CD4-positive, alpha-beta T cell treated with Interleukin-17A for 4 hours (primary cell): ENCODE measurements at places on chromosomes 12 and 14.

GRCh38 chr14:29462772-29463171 is 464.9 kb downstream of the PRKD1 start:
- no peak for DNase-seq

DNA sequence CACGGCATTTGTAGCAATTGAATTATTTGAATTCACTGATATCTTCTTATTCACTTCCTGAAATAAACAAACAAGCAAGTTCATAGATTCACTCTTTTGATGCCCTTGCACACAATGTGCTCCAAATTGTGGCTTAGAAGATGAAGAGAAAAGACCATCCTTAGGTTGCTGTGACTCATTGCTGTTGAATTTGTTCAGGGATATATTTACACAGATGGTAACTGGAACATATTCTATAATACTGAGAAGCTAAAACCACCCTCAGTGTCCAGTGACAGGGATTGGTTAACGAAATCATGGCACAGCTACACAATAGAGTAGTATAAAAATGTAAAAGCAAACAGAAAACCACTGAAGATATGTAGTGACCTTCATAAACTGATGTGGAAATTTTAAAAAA is 3.1 kb downstream of the PRB4 start:
- DNase-seq = no peak

DNA sequence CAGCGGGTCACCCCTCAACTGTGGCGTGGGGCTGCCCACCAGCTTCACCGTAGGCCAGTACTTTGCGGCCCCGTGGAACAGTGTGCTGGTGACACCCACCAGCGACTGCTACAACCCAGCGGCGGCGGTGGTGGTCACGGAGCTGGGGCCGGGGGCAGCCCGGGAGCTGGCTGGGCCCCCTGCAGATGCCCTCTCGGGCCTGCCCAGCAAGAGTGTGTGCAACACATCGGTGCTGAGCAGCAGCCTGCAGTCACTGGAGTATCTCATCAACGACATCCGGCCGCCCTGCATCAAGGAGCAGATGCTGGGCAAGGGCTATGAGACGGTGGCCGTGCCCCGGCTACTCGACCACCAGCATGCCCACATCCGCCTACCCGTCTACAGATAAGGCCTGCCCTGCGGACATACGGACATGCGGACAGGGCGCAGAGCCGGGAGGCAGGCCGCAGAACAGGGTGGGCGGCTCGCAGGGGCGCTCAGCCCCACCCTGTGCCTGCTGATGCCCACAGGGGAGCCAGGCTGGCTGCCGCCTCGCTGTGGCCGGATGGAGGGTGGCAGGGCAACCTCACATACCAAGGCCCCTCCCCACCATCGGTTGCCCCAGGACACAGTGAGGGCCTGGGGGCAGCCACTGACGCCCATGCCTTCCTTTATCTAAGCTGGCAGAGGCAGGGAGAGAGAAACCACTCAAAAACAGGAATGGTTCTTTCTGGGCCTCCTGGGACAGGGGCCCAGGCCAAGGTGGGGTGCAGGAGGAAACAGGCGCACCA is 55.5 kb downstream of the FAM222A start:
- DNase-seq = no peak

- DNase-seq = no peak
These were observed 663 bp upstream of the ULK1 start for GRCh38 chr12:131893605-131894312.

GRCh38 chr14:100037353-100037752 is 27.9 kb upstream of the EVL start:
- no peak for DNase-seq
